Activated CD4-positive, alpha-beta memory T cell treated with anti-CD3 and anti-CD28 coated beads for 36 hours (primary cell): ENCODE measurements at places on chromosomes 6 and 20.
A peak's percentile ranks its signal among the peaks of the same experiment; 100 is the strongest.

DNA sequence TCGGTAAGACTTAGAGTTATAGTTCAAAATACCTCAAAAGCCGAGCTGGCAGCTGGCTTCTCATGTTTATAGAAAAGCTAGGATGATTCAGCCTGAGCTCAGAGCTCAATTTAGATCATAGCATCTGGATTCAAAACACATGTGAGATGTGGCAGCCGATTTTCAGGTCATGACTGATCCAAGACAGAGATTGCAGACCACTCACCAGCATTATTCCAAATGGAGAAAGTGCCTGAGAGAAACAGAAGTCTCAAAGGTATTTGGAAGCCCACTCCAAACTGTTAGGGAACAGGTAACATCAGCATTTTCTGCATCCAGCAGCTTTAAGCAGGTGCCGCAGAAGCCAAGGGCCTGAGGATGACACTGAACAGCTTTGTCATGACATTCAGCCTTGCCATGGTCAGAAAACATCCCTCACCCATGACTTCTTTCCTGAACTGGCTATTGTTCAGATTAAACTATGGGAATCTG is 102.2 kb downstream of the BACH2 start:
- DNase-seq: no peak

DNA sequence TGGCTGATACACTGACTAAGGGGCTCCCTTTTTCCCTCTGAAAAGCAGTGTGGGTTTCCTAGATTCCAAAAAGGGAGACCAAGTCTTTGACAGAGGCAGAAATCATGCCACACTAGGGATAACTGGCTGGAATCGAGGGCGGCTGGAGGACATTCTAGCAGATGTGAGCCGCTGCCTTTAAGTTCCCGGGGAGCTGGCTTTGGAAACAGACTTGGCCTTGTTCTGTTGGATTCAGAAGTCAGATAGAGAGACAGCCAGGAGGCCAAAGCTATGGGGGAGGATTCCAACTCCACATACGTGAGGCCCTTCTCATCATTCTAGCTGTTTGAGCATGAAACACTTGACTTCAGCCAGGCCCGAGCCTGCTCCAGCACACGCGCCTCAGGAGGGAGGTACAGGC is 109.9 kb upstream of the FOXC1 start:
- no peak for DNase-seq

DNA sequence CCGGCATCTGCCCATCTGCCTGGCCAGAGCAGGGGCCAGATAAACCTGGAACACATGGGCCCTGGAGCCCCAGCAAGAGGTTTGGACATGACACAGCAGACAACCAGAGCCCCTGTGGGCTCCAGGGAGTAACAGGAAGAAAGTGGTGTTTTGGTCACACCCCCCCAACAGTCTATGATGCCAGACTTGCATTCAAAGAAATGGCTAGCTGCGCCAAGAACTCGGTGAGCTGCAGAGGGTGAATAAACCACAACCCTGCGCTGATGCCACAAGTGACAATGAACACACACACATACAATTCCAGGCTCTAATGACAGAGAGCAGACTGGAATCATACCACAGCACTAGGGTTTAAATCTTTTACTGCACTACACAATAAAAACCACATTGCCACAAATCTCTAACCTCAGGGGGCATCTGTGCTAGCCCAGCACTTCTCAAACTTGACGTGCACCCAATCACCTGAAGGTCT is 34.0 kb downstream of the TRERF1 start:
- peak; percentile 76 for DNase-seq

DNA sequence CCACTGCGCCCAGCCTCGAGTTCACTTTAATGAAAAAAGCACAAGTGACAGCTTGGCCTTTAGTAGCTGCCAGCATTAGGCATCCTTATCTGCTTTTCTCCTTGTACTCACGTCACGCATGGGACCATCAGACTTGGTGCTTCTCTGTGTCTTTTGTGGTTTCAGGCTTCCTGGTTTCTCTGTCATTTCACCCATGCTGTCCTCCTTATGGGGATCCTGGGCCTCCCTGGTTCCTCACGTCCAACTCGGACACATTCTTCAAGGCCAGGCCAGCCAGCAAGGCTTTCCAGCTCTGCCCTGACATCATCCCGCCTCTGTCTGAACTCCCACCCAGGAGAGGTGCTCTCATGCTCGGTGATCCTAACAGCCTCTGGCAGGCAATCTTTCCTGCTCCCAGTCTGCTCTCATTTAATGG is 83.2 kb downstream of the TIAM2 start:
- no peak for DNase-seq

GRCh38 chr6:13557841-13558240 is 16.6 kb upstream of the SIRT5 start:
- no peak for DNase-seq
